ENCODE measurements at places on chromosomes 7 and 10.

GRCh38 chr10:131312478-131312836, 936 bp upstream of the TCERG1L start:
- no peak for DNase-seq

- no peak for DNase-seq
Observed at GRCh38 chr10:9302140-9302746, 1247.8 kb downstream of the GATA3 start.

DNA sequence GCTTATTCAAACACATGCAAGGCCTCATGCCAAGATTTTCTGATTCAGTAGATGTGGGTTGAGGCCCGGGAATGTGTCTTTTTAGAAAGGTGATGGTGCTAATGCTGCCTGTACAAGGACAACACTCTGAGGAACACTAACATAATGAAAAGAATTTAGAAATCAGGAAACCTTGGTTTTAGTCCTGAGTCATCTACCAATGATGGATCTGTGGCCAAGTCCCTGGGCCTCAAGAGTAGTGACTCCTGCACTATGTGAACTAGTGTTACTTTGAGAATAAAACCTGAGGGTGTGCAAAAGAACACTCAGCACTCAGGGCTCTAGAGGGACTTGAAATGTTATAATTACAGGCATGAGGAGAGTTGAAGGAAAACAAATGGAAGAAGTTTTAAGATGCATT, 741.7 kb upstream of the GALNT17 start:
- DNase-seq = no peak

- DNase-seq = no peak
Observed at GRCh38 chr7:27154369-27154768, 2.0 kb upstream of the HOXA3 start.

DNA sequence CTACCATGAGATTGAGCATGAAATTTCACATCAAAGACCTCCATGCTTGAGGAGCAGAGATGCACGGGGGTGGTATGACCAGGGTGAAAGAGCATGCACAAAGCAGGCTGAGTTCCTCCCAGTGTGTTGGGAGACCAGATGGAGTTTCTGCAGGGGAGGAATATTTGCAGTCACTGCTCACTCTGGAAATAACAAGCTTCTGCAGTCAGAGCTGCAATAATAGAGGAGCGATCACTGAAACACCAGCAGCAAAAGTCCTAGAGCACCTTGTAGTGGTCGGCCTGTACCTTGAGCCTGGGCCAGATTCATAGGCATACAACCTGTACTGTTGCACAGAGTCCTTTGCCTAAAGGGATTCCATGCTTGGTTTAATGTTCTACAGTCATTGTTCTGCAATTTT, 184.5 kb upstream of the SP8 start:
- no peak for DNase-seq
